ENCODE measurements at places on chromosomes 1 and 21.

DNA sequence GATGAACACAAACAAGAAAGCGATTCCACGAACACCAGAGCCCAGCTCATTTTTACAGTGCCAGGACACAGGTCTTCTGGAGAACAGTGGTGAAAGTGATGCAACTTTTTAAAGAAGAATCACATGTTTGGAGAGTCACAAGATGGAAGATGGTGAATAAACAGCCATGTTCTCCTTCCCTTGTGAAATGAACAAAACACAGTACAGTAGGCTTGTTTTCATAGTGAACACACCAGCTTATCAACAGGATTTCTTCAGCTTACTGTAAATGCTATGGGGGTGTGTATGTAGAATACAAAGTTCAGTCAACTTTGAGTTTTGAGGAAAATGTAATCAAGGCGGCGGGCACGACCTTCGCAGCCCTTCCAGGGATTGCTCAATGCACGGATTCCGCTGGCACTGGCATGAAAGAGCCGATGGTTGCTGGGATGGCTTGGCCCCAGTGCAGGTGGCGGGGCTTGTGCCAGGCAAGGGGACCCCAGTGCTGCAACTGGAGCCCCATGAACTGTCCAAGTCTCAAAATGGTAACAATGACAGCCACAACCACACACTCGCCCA is 9.7 kb downstream of the TMPRSS3 start:
- DNase-seq: no peak

- DNase-seq: no peak
Measured at GRCh38 chr21:42578034-42578433, 64.4 kb downstream of the SLC37A1 start.

GRCh38 chr1:230702934-230703678 is 10.8 kb downstream of the AGT start:
- DNase-seq: no peak

DNA sequence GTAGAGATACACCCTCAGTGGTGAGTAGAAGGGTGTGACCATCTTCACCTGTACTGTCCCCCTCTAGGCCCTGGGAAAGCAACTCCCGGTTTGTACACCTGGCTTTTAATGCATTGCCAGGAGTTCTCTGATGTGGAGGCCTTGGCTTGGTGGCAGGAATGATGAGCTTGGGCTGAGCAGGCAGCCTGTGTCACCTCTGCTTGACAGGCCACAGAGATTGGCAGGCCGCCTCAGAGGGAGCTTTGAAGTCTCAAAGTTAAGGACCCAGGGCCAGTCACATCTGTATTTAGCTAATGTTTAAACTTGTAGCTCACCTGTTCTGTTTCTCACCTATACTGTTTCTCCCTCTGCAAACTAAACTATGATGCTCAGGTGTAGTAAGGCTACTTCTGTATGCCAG is 28.5 kb downstream of the HUNK start:
- no peak for DNase-seq

GRCh38 chr1:235702412-235702811 is 52.8 kb upstream of the GNG4 start:
- no peak for DNase-seq

GRCh38 chr1:214715126-214715525 is 112.1 kb downstream of the CENPF start:
- DNase-seq: no peak

- DNase-seq: no peak
Measured at GRCh38 chr1:50357186-50357585, 66.1 kb downstream of the DMRTA2 start.
